ENCODE measurements at places on chromosomes 1 and 21.

GRCh38 chr1:111334169-111334568, 43.5 kb downstream of the CHIA start:
- no peaks in the 10 kb centered on the region for H3K36me3 ChIP-seq
- H3K4me3 ChIP-seq: no peak overlapping the region
- no peaks in the 10 kb centered on the region for H3K27me3 ChIP-seq
- DNase-seq: no peak
- no peaks in the 10 kb centered on the region for H3K4me1 ChIP-seq
- H3K27ac ChIP-seq: no peak overlapping the region

GRCh38 chr1:20383631-20384030, 93.0 kb downstream of the VWA5B1 start:
- no peak for DNase-seq
- no peaks in the 10 kb centered on the region for H3K36me3 ChIP-seq
- no peak overlapping the region for H3K4me3 ChIP-seq
- H3K27ac ChIP-seq: no peak overlapping the region

- H3K4me1 ChIP-seq: peaks cover 6% of the 10 kb centered on the region
- no peak for DNase-seq
- H3K4me3 ChIP-seq: no peak overlapping the region
- H3K36me3 ChIP-seq: no peaks in the 10 kb centered on the region
- no peak overlapping the region for H3K27ac ChIP-seq
Observed at GRCh38 chr1:20194224-20194623, 7.9 kb upstream of the PLA2G2C start.

GRCh38 chr1:217230412-217230811, 400.5 kb downstream of the GPATCH2 start:
- no peaks in the 10 kb centered on the region for H3K36me3 ChIP-seq
- H3K27ac ChIP-seq: no peak overlapping the region
- H3K4me3 ChIP-seq: no peak overlapping the region
- H3K4me1 ChIP-seq: no peaks in the 10 kb centered on the region

GRCh38 chr1:245512980-245513578, 358.3 kb downstream of the KIF26B start:
- no peaks in the 10 kb centered on the region for H3K27me3 ChIP-seq
- H3K36me3 ChIP-seq: no peaks in the 10 kb centered on the region
- DNase-seq: no peak

DNA sequence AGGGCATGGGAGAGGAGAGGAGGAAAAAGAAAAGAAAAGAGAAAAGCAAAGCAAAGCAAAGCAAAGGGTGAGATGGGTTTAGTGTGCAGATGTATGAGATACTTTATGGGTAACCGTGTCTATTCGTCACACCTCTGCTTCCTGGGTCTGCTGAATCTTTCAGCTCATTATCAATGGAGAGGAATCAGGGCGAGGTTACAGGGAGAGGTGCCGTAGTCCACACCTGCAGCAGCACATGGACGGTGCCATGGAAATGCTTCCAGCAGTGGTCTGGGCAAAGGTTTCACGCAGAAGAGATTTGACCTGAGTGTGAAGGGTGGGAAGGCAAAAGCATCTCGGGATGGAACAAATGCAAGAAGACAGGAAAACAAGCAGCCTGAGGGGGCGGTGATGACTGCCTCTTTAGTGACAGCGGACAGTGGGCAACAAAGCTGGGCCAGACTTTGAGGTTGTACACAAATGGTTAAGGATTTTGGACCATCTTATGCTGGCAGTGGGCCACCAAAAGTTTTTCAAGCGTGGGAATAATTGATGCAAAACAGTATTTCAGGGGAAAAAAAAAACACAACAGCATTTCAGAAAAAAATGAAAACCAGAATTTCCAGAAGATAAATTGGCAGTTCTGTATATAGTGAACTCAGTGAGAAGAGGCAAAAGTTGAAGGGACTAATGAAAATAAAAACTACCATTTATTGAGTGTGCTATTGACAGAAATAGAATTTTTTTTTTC, 19.5 kb upstream of the SRP9 start:
- H3K27me3 ChIP-seq: no peaks in the 10 kb centered on the region
- no peak for DNase-seq
- H3K36me3 ChIP-seq: no peaks in the 10 kb centered on the region
- peaks cover 40% of the 10 kb centered on the region for H3K4me1 ChIP-seq
- H3K4me3 ChIP-seq: no peak overlapping the region

DNA sequence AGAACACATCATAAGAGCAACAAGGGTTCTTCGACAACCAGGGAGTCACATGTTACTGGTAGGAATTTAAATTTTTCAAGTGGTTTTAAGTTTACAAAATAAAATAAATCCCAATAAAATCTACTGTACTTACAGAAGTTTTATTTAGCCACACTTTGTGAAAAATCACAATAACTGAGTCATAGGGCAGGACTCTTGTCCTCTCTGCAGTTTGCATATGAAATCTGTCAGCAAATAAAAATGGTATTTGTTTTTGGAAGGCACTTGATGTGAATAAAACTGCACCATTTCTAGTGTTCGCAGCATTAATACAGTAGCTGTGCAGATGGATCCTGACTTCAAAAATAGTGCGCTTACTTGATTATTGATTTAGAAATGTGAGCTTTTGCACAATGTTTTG, 150.4 kb downstream of the LBR start:
- H3K27me3 ChIP-seq: no peaks in the 10 kb centered on the region
- H3K4me1 ChIP-seq: no peaks in the 10 kb centered on the region
- no peak for DNase-seq
- no peaks in the 10 kb centered on the region for H3K36me3 ChIP-seq

GRCh38 chr1:196160066-196160795, 448.0 kb downstream of the KCNT2 start:
- no peak for DNase-seq
- no peak overlapping the region for H3K27ac ChIP-seq
- no peak overlapping the region for H3K4me3 ChIP-seq

GRCh38 chr1:28199328-28200233, 23.1 kb upstream of the PTAFR start:
- no peak overlapping the region for H3K4me3 ChIP-seq
- H3K36me3 ChIP-seq: peaks cover 77% of the 10 kb centered on the region

- peaks cover 10% of the 10 kb centered on the region for H3K36me3 ChIP-seq
- DNase-seq: peak; percentile 24
- peak overlapping the region; percentile 100 for H3K4me3 ChIP-seq
- peaks cover 8% of the 10 kb centered on the region for H3K4me1 ChIP-seq
- H3K27ac ChIP-seq: peak overlapping the region; percentile 100
Observed at GRCh38 chr1:150235294-150235851, 539 bp downstream of the ANP32E start.

DNA sequence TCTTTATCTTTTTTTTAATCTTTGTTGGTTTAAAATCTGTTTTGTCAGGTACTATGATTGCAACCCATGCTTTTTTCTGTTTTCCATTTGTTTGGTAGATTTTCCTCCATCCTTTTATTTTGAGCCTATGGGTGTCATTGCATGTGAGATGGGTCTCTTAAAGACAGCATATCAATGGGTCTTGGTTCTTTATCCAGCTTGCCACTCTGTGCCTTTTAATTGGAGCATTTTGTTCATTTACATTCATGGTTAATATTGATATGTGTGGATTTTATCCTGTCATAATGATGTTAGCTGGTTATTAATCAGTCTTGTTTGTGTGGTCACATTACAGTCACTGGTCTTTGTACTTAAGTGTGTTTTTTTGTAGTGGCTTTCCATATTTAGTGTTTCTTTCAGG, 159.9 kb downstream of the CENPF start:
- H3K36me3 ChIP-seq: no peaks in the 10 kb centered on the region
- H3K27ac ChIP-seq: no peak overlapping the region
- no peaks in the 10 kb centered on the region for H3K27me3 ChIP-seq
- no peak overlapping the region for H3K4me3 ChIP-seq
- no peak for DNase-seq
- no peaks in the 10 kb centered on the region for H3K4me1 ChIP-seq

- no peaks in the 10 kb centered on the region for H3K4me1 ChIP-seq
- H3K27ac ChIP-seq: no peak overlapping the region
- no peak for DNase-seq
- H3K36me3 ChIP-seq: no peaks in the 10 kb centered on the region
Observed at GRCh38 chr1:147717051-147717705, 43.2 kb downstream of the GJA5 start.

GRCh38 chr1:39110882-39111281, 84.7 kb downstream of the NDUFS5 start:
- H3K27me3 ChIP-seq: no peaks in the 10 kb centered on the region
- H3K36me3 ChIP-seq: no peaks in the 10 kb centered on the region
- peak overlapping the region; percentile 30 for H3K27ac ChIP-seq

- H3K27me3 ChIP-seq: no peaks in the 10 kb centered on the region
- peaks cover 18% of the 10 kb centered on the region for H3K36me3 ChIP-seq
- H3K4me1 ChIP-seq: peaks cover 13% of the 10 kb centered on the region
- peak within 1 kb of the TSS; percentile 81 for H3K4me3 ChIP-seq
- peak within 1 kb of the TSS; percentile 63 for H3K27ac ChIP-seq
Observed at GRCh38 chr1:156295391-156295947, at the start of gene GLMP. GLMP (minus strand) TSS chr1:156295679; CDS start chr1:156295645, 34 bp downstream.

DNA sequence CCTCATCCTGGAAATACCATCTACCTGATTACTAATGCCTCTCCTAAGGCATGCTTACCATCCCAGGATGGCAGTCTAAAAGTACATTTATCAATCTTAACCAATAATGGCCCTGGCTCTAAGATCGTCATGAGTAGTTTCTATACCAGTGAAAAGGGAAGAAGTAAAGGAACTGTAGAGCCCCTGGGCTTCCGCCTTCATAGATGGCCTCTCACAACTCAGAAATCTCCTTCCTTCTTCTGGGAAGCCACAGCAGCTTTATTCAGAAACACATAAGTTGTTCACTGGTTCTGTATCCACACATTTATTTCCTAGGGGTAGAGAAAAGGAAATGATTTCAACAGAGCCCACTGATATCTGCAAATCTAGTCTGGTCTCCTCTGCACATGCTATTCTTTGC, 41.0 kb upstream of the CD5L start:
- H3K36me3 ChIP-seq: no peaks in the 10 kb centered on the region
- no peak overlapping the region for H3K4me3 ChIP-seq
- no peaks in the 10 kb centered on the region for H3K4me1 ChIP-seq

- peak; percentile 9 for DNase-seq
- no peak overlapping the region for H3K27ac ChIP-seq
- H3K27me3 ChIP-seq: no peaks in the 10 kb centered on the region
- H3K4me1 ChIP-seq: no peaks in the 10 kb centered on the region
- no peaks in the 10 kb centered on the region for H3K36me3 ChIP-seq
Observed at GRCh38 chr21:44433791-44434567, 21.3 kb upstream of the LRRC3 start.

DNA sequence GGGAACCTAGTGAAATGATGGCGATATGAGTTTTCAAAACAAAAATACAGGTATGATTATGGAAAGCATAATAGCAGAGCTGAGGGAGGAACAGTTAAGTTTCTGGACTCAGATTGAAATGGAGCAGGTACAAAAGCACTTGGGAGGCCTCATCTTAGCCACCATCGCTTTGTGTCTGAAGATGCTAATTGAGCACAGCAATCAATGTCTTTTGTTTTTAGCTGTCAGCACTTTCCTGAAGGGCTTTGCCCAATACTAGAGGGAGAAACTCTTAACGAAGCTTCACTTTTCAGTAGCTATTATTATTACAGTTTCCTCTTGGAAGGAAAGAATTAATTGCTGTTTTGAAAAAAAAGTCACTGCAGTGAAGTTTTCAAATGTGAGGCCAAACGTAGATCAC, 348.7 kb downstream of the RWDD3 start:
- DNase-seq: no peak
- H3K27me3 ChIP-seq: no peaks in the 10 kb centered on the region
- no peak overlapping the region for H3K4me3 ChIP-seq
- H3K36me3 ChIP-seq: no peaks in the 10 kb centered on the region

DNA sequence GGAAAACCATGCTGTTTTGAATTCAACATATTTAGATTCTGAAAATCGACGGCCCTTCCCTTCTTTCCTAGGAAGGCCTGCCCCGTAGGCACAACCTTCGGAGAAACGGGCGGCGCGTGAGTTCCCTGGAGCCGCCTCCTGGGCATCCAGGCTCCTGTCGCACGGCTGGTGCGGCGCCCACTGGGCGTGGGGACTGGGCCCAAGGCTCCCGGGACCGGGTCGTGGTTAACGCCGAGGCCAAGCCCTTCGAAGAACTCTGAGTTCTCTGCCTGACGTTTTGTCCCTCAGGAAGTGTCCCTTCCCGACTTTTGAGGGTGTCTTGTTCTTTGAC, 19.2 kb upstream of the TBX15 start:
- peaks cover 63% of the 10 kb centered on the region for H3K27me3 ChIP-seq
- H3K4me3 ChIP-seq: no peak overlapping the region
- peaks cover 5% of the 10 kb centered on the region for H3K4me1 ChIP-seq
- H3K36me3 ChIP-seq: no peaks in the 10 kb centered on the region

DNA sequence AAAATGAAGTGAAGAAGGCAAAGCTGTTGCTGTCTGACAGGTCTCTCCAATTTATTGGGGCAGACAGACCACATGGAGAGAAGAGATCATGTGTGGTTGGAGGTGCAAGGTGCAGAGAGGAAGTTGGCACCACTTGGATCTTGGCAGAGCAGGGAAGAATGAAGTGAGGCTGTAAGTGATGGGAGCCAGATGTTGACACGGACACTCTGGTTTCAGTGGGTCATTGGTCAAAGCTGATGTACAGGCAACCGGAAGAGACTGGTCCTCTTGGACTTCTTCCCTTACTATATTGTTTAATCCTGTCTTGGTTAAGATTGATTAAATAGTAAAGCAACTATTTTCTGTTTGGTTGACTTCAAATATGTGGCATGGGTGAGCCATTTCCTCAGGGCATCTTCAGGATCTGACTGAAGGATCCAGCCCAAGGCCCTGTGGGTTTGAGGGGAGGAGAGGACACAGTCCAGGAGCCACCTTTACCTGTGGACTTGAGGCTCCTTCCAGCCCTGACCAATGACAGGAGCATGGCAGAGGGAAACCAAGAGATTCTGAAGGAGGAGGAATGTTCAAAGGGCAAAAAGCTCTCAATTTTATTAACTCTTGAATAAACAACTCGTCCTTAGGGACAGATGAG, 49.4 kb downstream of the NENF start:
- no peaks in the 10 kb centered on the region for H3K36me3 ChIP-seq
- H3K4me1 ChIP-seq: no peaks in the 10 kb centered on the region
- H3K4me3 ChIP-seq: no peak overlapping the region
- H3K27me3 ChIP-seq: no peaks in the 10 kb centered on the region
- H3K27ac ChIP-seq: peak overlapping the region; percentile 62

DNA sequence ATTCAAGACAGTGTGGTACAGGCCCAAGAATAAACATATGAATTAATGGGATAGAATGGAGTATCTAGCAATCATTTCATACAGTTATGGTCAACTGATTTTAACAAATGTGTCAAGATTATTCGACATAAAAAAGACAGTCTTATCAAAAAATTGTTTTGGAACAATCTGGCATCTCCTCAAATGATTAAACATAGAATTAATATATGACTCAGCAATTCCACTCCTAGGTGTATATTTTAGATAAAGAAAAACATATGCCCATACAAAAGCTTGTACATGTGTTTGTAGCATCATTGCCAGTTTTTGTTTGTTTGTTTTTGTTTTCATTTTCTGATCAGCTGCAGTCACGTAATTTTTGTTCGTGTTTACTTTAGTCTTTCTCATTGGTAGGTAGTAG, 1188.3 kb downstream of the BRINP3 start:
- DNase-seq: no peak
- no peaks in the 10 kb centered on the region for H3K4me1 ChIP-seq
- no peak overlapping the region for H3K4me3 ChIP-seq
- no peaks in the 10 kb centered on the region for H3K27me3 ChIP-seq

- H3K4me1 ChIP-seq: peaks cover 7% of the 10 kb centered on the region
- H3K27me3 ChIP-seq: peaks cover 10% of the 10 kb centered on the region
- H3K4me3 ChIP-seq: no peak overlapping the region
- no peak for DNase-seq
- H3K27ac ChIP-seq: no peak overlapping the region
Observed at GRCh38 chr1:225678545-225678944, 25.6 kb upstream of the ENAH start.
